ENCODE measurements at places on chromosomes 7 and 10.

DNA sequence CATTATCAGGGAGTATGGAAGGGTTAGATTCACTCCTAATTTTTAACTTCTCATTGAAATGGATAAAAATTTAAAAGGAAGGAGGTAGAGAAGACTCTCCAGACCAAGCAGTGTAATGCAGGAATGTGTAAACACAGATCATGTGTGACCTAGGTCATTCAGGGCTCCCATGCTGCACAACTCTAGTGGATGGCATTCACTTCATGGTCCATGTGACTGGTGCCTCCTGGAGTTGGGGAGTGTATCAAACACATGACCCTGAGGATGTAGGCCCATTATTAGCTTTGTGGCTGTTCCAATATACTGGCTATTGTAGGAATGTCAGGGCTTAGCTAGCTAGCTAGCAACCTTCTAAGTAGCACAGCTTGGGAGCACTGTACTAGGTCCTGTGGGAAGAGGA lies 109.9 kb downstream of the SLC25A13 start:
- no peak for DNase-seq

DNA sequence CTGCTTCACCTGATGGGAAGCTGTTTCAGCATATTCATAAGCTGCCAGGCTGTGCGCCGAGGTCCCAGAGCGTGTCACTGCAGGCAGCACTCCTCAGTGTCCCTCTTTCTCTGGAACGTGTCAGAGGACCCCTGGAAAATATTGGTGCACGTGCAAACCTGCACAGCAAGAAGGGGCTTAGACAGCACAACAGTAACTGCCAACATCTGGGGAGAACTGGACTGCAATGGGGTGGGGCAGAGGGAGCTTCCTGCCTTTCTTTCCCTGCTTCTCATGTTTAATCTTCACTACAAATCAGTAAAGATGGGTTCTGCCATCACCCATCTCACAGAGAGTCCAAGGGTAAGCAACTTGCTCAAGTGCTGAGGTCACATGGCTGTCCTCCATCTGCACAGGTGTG lies 86.5 kb upstream of the GPR26 start:
- DNase-seq, result no peak

- DNase-seq, result no peak
Measured at GRCh38 chr7:143878884-143879283, 23.1 kb downstream of the TCAF1 start.

GRCh38 chr10:27646604-27647175 lies 98.9 kb downstream of the MKX start:
- DNase-seq, result no peak

DNA sequence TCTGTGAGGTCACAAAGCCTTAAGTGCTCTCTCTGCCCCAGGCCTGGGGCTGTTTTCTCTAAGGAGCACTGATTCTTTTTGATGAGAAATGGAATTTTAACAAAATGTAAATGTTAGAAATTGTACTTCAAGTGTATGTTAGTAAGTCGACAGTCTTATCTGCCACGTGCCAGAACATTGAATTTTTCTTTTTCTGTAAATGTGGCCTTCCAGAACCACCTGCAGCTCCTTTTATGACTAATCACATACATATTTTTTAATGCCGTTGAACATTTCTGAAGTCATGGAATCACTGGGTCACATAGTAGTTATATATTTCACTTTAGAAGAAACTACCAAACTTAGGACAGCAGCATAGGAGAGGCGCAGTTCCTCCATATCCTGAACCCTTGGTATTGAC lies 38.0 kb downstream of the UBE3C start:
- DNase-seq, result no peak

DNA sequence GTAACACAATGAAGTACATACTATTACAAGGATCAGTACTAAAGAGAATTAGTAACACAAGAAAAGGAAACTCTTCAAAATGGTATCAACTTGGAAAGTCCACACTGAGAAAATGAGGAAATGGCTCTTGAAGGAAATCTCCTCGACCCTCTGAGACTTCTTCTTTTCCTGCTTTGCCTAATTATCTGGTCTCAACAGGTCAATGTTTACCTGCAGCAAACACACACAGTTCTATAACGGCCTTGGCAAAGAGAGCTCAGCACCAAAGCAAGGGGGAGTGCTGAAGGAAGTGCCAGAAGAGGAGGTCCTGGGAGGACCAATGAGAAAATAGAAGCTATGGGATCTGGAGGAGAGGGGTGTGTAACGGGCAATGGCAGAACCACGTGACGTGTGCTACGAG lies 21.9 kb downstream of the CHCHD3 start:
- no peak for DNase-seq
